CD8-positive, alpha-beta memory T cell (primary cell): ENCODE measurements at places on chromosomes 3 and 15. TPM values are rescaled to one million over a fixed set of nuclear protein-coding genes. Genes with fewer than 3 reads are reported as not detected.

The FHIT gene
- 4.1 TPM for total RNA-seq

The GOLGA8A gene
- total RNA-seq: 94.0 TPM

The GOLGA8G gene
- not detected for total RNA-seq

The KNG1 gene
- total RNA-seq: not detected

The ADAMTS9 gene
- total RNA-seq: not detected

The ACAN gene
- total RNA-seq: not detected

The SLC35G2 gene
- 2.7 TPM for total RNA-seq

The SLC2A2 gene
- total RNA-seq: not detected

The ZNF80 gene
- 2.3 TPM for total RNA-seq

The SCN11A gene
- 0.07 TPM for total RNA-seq

The MNS1 gene
- total RNA-seq: 0.74 TPM

The LRRK1 gene
- total RNA-seq: 0.31 TPM
